ELR (cell line): ENCODE measurements at places on chromosomes 6 and 20.

DNA sequence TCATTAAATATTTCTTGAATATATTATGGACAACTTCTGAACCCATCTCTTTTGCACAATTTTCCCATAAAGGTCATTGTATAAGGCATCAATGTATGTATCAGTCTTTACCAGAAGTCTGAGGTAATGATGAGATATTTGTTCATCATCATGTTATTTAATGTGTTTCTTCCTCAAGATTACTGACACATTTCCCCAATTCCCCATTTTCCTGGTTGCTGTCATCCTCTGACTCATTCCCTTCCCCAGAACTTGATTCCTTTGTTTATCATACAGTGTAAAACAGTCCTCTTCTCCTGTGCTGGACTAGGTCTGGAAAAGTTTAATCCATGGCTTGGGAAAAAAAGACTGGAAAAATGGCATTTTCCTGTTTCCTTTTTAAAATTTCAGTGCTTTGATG lies 107.9 kb upstream of the FLRT3 start:
- peak; percentile 75 for DNase-seq

GRCh38 chr6:84417260-84417659 lies 189.8 kb upstream of the CEP162 start:
- DNase-seq: peak; percentile 50

DNA sequence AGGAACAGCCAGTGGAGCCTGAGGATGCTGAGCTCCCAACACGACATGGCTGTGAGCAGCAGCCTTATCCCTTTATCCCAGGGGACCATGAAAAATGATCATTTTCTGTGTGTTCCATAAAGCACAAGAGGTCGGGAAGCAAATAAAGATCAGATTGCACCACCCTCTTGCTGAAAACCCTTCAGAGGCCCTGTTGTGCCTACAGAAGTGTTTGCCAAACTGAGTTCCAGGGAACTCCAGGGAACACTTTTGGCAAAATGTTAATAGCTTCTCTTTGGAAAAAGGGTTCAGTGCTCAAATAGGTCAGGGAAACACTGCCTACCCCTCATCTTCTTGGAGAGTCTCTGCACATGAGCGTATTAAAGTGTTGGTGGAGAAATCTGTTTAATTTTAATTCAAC lies 24.4 kb downstream of the ARMC2 start:
- no peak for DNase-seq

- DNase-seq: no peak
These were observed 13.2 kb downstream of the CPNE5 start for GRCh38 chr6:36825994-36826393.

DNA sequence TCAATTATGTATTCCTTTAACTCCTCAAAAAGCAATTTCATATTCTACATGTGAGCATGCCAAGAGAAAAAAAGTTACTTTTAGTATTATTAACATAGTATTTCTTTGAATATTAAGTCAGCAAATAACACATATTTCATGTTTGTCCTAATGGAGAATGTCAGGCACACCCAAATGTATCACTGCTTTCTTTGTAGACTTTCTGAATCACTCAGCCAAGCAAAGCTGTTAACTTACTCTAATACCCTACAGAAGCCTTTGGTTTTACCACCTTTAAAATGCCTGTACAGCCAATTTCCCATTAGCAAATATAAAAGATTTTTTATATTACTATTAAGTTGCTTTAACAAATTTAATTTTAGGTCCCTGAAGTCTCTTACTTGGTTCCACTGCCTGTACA lies 23.8 kb downstream of the FRK start:
- no peak for DNase-seq

DNA sequence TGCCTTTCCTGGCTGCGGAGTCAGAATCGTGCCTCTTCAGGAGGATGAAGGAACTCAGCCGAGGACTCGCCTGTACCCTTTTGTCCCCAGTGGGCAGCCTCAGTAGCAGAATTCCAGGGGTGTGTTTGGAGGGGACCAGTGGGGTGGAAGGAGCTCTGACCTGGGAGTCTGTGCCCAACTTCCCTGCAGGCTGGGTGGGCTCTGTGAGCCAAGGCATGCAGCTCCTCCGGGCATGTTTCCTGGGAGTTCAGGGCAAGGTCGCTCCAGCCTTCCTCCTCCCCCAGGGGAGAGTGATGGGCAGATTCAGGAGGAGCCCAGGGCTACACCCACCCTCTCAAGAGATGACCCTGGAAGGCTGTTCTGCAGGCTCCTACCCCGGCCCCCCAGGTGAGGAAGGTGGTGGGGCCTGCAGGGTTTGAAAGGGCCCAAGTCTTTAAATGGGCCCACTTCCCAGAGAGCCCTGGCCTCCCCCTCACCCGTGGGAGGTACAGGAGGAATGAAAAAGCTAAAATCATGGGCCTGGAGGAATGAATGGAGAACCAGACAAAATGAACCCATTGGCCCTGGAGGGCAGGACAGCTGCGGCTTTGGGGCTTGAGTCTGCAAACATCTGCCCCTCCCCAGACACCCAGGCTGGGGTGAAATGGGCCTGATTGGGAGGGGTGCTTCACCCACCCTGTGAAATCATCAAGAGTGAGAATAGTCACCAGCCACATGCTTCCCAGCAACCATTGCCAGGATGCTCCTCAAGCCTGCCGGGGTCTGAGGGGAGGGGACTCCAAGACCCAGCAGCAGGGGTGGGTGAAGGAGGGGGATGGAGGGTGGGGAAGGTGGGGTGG lies 77.6 kb upstream of the PMEPA1 start:
- no peak for DNase-seq

GRCh38 chr20:49505518-49505917 lies 23.1 kb upstream of the KCNB1 start:
- peak; percentile 45 for DNase-seq

DNA sequence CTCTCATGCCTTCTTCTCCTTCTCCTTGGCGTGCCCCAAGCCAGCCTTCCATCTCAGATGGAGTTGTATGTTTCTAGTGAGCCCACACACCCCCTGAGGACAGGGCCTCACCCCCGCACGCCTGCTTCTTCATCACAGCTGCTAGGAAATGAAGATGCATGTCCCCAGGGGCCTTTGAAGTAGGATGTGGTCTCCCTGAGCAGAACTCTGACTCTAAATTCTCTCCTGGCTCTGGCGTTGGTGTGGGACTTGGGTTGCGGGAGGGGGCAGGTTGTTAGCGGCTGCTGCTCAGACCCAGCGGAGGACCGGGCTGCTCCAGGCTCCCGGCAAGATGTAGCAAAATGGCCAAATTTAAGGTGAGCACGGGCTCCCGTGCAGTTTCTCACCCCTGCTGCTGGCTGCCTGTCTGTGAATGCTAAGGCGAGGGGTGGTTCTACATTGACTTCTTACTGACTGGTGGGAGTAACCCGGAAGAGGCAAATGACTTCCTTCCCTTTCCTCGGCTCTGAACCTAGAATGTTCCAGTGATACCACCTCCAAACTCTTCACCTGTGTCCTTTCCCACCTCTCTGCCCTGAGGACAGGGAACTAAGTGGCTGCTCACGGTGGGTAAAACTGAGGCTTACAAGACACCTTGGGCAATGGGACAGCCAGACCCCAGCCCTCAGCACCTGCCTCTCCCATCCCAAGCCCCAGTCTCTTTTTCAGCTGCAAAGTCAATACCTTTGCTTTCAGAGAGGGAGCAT lies 8.8 kb downstream of the SYNJ2 start:
- no peak for DNase-seq

DNA sequence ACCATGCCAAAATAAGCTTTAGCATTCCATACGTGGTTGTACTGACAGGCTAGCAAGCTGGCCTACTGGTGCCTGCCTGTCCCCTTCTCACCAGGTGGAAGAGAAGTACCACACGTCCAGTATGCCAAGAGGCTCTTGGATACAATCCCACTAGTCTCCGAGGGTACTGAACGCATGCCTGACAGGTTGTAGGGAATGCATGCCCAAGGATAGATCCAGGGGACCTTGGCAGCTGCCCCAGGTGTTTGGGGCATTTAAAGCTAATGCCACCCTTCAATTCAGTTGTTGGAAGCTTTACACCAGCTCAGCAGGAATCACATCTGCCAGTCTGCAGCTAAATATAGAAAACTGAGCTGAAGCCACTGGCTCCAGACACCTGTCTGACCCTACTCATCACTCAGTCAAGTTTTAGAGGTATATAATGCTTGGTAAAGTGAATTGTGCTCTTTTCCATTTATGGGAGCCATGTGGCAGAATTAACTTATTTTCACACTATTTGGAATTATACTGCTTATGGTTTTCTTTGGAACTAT lies 4.9 kb downstream of the TUBB2B start:
- DNase-seq: no peak

DNA sequence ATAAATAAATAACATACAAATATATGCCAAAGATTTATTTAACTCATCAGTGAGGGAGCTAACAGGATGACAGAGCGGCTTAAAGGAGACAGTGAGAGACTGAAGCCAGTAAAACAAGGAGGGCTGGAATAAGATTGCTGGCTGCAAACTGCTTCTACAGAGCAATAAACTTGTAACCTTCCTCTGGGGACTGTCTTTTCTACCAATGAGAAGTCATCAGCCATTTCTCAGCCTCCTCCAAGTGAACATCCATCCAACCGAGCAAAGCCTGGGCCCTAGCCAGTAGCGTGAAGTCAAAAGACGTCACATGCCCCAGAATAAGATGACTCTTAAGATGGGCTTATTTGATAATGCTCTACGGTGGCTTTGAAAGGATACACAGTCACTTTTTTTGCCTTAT lies 42.5 kb downstream of the CPXM1 start:
- DNase-seq: no peak

DNA sequence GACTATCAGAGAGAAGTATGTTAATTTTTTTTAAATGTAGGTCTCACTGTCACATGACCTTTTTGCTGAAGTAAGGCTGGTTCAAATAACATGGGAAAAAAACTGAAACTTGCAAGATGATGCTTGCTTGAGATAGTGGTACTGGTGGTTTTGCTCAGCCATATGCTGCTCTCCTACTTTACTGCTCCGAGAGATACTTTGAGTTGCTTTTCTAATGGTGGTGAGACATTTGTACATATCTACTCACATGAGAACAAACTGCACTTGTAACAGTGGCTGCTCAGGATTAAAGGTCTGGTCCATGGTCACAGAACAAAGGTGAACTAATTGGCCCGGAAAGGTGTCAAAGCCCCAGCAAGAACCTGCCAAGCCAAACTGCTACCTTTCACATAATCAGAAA lies 106.2 kb upstream of the BEND3 start:
- DNase-seq: no peak

DNA sequence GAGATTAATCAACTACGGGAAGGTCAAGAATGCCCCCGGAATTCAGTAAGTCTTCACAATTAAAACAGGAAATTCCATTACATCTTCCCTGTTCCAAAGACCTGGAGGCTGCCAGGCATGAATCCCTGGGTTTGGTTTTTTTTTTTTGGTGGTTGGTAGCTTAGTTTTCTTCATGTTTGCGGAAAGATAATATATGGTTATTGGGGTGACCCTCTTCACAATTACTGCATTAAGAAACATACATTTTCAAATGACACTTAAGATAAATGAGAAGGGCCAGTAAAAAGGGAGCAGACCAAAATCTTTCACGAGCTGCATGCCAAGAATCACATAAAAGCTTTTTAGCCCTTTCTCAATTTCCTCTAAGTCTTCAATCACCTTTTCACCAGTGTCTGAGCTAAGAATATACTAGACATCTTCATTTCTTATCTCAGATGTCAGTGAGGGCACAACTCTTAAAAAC lies 64.0 kb downstream of the KIF13A start:
- DNase-seq: peak; percentile 42
